ENCODE measurements at places on chromosomes 1 and 21. TPM values are rescaled to one million over a fixed set of nuclear protein-coding genes. Genes with fewer than 3 reads are reported as not detected.

Gene MCM3AP
- total RNA-seq: 44.5 TPM

Gene IVL
- total RNA-seq: not detected

Gene CYP4X1
- total RNA-seq: 0.32 TPM

Gene TSPEAR
- not detected for total RNA-seq

Gene SERPINC1
- total RNA-seq: 0.13 TPM

Gene S100A8
- not detected for total RNA-seq

Gene CD34
- total RNA-seq: 2.1 TPM

Gene OR2T11
- total RNA-seq: not detected

Gene TMEM240
- total RNA-seq: 10.3 TPM

Gene C1QTNF12
- 0.88 TPM for total RNA-seq

Gene KLHDC8A
- 0.08 TPM for total RNA-seq

Gene ZNF695
- total RNA-seq: 2.0 TPM

Gene FYB2
- not detected for total RNA-seq

Gene NBPF1
- 14.1 TPM for total RNA-seq

Gene SPRR5
- not detected for total RNA-seq

Gene REN
- not detected for total RNA-seq

Gene MIXL1
- not detected for total RNA-seq

Gene DDAH1
- 27.3 TPM for total RNA-seq

Gene CAPN8
- total RNA-seq: not detected

Gene VCAM1
- total RNA-seq: 15.0 TPM

Gene HTR6
- total RNA-seq: not detected

Gene ZBTB8A
- 7.3 TPM for total RNA-seq

Gene LCE2B
- not detected for total RNA-seq

Gene SPRR1A
- total RNA-seq: not detected

Gene NKAIN1
- not detected for total RNA-seq

Gene ZBTB8OS
- 29.1 TPM for total RNA-seq

Gene ANKRD65
- total RNA-seq: 3.1 TPM

Gene ADGRB2
- 17.2 TPM for total RNA-seq

Gene KIF14
- total RNA-seq: 3.6 TPM

Gene KCNE2
- total RNA-seq: not detected

Gene FMO3
- total RNA-seq: 0.26 TPM

Gene RER1
- 76.4 TPM for total RNA-seq

Gene OR2T29
- total RNA-seq: not detected

Gene CCDC17
- 3.1 TPM for total RNA-seq

Gene CD52
- not detected for total RNA-seq

Gene RFX5
- 25.4 TPM for total RNA-seq

Gene AMY1B
- total RNA-seq: not detected

Gene AK5
- 14.7 TPM for total RNA-seq

Gene FCRLA
- total RNA-seq: 2.1 TPM

Gene AGT
- total RNA-seq: 1.5 TPM

Gene TRABD2B
- total RNA-seq: under 0.01 TPM

Gene FAM151A
- not detected for total RNA-seq

Gene PIP5K1A
- 43.2 TPM for total RNA-seq

Gene C1orf115
- total RNA-seq: 5.2 TPM

Gene CFHR3
- not detected for total RNA-seq

Gene CRB1
- total RNA-seq: 0.08 TPM

Gene FCRLB
- total RNA-seq: 1.2 TPM

Gene TFF1
- not detected for total RNA-seq

Gene TLR5
- 0.08 TPM for total RNA-seq

Gene LENEP
- not detected for total RNA-seq

Gene RHEX
- total RNA-seq: not detected

Gene AGBL4
- not detected for total RNA-seq

All from epithelial cell of alveolus of lung (primary cell).